Dermis blood vessel endothelial cell (primary cell): ENCODE measurements at places on chromosomes 4 and X.

DNA sequence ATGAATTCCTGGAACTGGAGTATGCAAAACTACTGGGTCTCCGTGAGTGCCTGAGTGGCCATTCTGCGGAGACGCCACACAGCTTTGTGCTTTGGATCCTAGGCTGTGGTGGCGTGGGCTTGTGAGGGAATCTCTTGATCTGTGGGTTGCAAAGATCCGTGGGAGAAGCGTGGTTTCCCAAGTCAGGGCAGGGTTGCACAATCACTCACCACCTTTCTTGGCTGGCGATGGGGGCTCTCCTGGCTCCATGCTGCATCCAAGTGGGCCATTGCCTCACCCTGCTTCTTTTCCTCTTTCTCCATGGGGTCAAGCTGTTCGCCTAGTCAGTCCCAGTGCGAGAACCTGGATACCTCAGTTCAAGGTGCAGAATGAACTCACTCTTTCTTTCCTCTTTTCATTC lies 62.5 kb downstream of the SLAIN2 start:
- no peak for DNase-seq

- no peak for DNase-seq
Measured at GRCh38 chrX:96861661-96862060, 22.0 kb upstream of the RPA4 start.

GRCh38 chr4:30957706-30958105 lies 237.5 kb downstream of the PCDH7 start:
- no peak for DNase-seq

DNA sequence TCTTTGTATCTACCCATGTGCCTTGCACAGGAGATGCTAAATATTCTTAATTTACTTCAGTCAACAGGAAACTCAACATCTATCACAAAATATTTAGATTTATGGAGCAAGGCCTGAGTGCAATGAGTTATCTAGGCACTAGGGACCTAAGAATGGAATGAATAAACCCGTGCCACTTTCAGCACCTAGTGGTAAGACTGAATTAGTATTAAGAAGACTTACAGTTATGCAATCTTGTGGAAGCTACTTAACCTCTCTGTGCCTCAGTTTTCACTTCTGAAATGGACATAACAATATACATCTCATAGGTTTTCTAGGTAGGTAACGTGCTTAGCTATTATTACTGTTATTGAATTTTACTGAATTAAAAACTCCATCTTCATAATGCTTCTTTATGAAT lies 144.6 kb upstream of the MAP3K15 start:
- DNase-seq: no peak

- peak; percentile 37 for DNase-seq
Measured at GRCh38 chr4:107799669-107800450, 24.9 kb upstream of the SGMS2 start.

DNA sequence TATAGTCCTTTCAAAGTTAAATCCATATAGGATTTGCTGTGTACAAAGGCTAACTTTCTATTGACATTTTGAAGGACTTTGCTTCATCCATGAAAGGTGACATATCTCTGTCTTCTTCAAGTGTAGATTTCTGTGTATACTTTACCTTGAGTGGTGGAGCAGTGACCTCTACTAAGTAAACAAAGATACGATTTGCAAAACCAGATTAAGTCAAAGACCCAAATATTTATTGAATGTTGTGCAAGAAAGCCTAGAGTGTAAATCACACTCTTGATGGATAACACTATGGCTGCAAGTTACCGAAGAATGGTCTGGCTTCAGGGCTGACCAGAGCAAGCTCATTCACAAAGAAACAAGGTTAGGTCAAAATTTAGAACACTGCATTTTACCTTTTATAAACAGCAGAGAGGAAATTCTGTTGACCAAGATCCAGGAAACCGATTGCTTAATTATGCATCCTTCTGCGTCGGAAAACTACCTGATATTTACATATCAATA lies 5.4 kb upstream of the FGG start:
- DNase-seq: no peak

- peak; percentile 65 for DNase-seq
Measured at GRCh38 chrX:45295259-45295986, 94.7 kb upstream of the DIPK2B start.

- peak; percentile 51 for DNase-seq
Measured at GRCh38 chr4:155025762-155026457, 182.5 kb upstream of the NPY2R start.

DNA sequence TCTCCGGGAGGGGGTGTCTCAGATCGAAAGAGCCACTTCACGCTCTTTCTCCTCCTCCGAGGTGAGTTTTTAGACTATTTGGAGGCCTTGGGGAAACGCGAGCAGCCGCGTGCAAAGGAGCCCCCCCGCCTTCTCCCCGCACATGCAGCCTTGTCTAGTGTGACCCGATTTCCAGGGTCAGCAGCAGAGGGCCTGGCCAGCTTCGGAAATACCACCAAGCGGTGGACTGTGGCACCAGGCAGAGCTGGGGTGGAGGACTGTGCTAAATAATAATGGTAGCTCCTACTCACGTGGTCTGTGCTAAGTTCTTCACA lies 79.3 kb upstream of the BCOR start:
- peak; percentile 52 for DNase-seq

DNA sequence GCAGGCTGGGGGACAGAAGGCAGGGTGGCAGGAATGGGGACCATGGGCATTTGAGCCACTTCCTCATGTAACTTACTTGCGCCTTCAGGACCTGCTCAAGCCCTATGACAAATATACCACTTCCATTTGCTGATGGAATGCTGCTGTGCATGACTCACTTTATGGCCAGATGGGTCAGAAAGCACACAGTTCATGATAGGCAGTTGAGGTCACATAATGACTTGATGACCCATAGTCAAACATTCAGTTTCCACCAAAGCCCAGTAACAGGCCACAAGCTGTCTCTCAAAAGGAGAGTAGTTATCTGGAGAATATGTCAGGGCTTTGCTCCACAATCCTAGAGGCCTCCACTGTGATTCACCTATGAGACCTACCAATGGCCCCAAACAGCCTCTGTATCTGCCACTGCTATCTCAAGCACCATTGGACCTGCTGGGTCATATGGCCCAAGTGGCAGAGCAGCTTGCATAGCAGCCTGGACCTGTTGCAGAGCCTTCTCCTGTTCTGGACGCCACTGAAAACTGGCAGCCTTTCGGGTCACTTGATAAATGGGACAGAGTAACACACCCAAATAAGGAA lies 5.3 kb upstream of the PAPSS1 start:
- no peak for DNase-seq

GRCh38 chrX:97858592-97858991 lies 974.9 kb downstream of the RPA4 start:
- peak; percentile 1 for DNase-seq

DNA sequence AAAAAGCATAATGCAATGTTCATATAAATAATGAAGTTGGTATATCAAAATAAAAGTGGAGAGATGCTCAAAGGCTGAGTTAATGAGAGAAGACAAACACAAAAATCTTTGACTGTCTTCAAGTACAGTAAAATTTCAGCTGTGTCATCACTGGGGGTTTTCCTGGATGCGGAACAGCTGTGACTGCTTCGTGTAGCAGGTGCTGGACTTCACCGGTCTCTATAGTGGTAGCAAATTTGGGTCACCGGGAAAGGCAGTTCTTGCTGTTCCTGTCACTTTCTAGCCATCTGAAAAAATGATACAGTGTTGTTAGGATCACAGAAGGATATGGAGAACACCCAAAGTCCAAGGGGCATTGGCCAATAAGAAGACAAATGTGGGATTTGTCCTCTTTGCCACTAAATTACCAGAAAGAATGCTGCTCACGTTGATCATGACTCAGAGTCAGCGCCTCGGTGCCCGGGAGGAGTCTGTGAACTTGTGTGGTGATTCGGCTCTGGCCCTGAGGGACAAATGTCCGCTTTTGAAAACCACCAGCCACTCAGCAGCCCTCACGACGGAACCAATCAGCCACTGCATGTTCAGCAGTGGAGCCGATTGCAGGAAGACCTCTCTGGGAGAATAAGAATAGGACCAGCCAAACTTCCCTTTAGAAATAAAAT lies 230.1 kb upstream of the FAT1 start:
- no peak for DNase-seq

DNA sequence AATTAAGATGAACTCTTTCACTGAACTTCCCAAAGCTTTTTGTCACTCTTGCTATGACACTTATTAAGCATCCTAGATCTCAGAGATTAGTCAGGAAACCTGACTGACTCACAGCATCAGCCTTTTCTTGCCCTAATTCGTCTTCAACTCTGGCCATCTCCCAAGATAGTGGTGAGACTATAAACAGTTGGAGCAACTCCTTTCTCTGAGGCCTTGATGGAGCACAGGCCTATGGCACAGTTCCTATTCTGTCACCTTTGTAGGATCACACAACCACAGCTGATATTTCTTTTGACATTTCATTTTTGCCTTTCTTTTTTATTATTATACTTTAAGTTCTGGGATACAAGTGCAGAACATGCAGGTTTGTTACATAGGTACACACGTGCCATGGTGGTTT lies 217.6 kb downstream of the PRR32 start:
- DNase-seq: no peak

- no peak for DNase-seq
Measured at GRCh38 chrX:112233164-112233563, 150.6 kb upstream of the TRPC5 start.

DNA sequence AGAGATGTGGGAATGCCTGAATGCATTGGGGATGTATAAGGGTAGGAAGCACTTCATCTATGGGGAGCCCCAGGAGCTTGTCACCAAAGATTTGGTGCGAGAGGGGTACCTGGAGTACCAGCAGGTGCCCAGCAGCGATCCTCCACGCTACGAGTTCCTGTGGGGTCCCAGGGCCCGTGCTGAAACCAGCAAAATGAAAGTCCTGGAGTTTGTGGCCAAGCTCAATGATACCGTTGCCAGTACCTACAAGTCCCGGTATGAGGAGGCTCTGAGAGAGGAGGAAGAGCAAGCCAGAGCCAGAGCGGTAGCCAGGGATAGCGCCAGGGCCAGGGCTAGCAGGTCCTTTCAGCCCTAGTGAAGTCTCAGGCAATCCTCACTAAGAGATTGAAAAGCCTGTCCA lies 3.8 kb downstream of the MAGEB17 start:
- no peak for DNase-seq

- DNase-seq: no peak
Measured at GRCh38 chrX:2425286-2426071, 75.3 kb downstream of the DHRSX start.

DNA sequence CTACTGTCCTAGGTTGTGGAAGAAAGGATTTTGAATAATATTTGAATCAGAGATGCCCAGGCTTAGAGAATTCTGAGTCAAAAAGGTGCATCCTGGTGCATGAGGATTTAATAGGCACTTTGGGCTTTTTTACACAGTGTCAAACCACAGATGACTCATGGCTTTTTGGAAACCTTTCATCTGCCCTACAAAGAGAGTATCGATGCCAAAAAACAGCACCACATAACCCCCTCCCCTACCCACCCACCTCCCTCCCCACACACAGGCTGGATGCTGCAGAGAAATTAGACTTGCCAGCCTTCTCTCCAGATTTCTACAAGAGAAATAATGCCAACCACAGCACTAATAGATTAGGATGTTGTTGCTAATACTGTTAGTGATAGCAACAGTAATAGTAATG lies 779.3 kb downstream of the NLGN4X start:
- no peak for DNase-seq

- DNase-seq: peak; percentile 71
Measured at GRCh38 chrX:71652405-71652804, 14.9 kb upstream of the LOC101059915 start.

DNA sequence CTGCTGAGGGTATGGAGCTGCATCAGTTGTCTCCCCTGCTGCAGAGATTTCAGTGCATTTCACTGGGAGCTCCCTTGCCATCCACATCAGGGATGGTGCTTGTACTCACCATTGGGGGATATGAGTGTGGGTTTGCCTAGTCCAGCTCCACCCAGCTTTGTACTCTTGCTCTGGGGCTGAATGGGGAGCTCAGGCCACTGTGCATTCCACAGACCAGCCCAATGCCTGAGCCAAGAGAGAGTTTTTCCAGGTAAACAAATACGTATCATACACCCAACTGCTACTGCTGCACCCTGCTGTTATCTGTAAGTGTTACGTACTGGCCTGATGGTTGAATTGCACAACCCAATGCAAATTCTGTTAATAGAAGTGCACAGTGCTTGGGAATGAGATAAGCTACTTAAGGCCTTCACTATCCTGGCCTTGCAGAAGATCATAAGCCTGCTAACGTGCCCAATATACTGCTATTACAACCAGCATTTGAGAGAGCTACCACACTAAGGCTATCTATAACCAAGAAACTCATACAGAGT lies 205.0 kb upstream of the DMD start:
- no peak for DNase-seq

- no peak for DNase-seq
Measured at GRCh38 chrX:22004866-22005265, 27.3 kb upstream of the PHEX start.

- DNase-seq: no peak
Measured at GRCh38 chrX:295136-295535, 14.0 kb downstream of the PLCXD1 start.

DNA sequence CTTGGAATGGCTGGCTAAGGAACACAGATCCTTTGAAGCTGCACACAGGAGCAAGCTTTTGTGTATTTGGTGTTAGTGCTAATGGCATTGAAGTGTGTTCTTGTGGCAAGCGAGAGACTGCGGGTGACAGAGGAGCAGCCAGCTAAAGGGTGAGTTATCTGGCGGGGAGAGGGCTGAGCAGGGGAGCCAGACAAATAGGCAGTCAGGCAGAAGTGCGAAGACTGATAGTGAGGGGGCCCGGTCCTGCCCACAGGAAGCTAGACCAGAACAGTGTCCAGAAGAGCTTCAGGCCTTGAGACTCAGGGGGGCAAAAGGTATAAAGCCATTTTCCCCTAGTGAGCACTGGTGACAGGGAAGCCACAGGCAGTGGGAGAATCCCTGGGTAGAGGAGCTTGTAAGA lies 49.6 kb upstream of the MAMLD1 start:
- no peak for DNase-seq

GRCh38 chr4:87559090-87559837 lies 30.1 kb upstream of the SPARCL1 start:
- DNase-seq: no peak

DNA sequence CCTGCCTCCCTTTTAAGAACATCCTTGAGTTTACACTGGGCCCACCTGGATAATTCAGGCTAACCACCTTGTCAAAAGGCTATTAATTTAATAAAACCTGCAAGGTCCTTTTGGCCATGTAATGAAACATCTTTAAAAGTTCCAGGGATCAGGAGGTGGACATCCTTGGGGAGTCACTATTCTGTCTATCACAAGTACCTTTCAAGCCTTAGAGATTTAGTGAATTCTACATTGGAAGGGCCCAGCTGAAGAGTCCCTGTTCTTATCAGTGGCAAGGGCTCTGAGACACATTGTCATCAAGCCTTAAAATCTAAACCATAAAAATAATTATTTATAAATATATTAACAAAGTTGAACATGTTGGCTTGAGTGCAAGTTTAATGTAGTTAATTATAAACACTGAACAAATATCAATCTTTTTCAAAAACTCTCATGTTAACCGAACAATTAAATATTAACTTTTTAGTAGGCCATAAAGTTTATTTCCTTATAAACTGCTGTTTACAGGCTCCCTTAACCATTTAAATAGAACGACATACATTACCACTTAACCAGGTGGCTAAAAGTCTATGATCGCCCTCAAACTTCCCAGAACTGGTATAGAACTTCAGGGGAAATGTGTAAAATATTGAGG lies 104.4 kb upstream of the CBR4 start:
- DNase-seq: no peak
